Activated T-helper 1 cell treated with anti-CD3 and anti-CD28 coated beads, Interleukin-12 subunit alpha, Interleukin-12 subunit beta, Interleukin-2, Interleukin-4 antibody, amounts not matched to agents 30 ng/mL and 10 ng/mL and 1 ng/mL, durations not matched to agents 14 hours and 24 hours and 36 hours (primary cell): ENCODE measurements at places on chromosomes 3 and 15.

GRCh38 chr15:95261968-95262367, 1030.6 kb downstream of the MCTP2 start:
- no peak overlapping the region for H3K4me3 ChIP-seq
- peaks cover 31% of the 10 kb centered on the region for H3K4me1 ChIP-seq
- DNase-seq, result no peak
- no peak overlapping the region for H3K27ac ChIP-seq
- H3K27me3 ChIP-seq, result peaks cover 36% of the 10 kb centered on the region
- no peaks in the 10 kb centered on the region for H3K36me3 ChIP-seq

DNA sequence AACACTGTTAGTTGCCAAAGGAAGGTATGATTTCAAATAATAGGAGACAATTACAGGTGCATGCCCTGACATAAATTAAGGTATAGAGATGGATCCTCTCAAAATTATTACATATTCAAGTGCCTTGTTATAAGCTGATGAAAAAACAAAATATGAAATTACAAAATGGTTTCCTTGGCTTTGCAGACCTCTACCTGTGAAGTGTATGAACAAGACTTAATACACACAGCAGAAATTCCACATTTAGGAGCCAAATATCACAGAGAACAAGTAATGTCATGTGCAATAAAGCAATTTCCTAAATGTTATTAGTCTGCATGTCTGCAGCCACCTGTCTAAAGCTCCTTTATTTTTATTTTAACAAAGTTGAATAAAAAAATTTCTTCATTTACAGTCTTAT, 151.5 kb downstream of the ALCAM start:
- H3K27ac ChIP-seq, result no peak overlapping the region
- H3K27me3 ChIP-seq, result no peaks in the 10 kb centered on the region
- no peaks in the 10 kb centered on the region for H3K36me3 ChIP-seq
- no peak for DNase-seq
- H3K4me3 ChIP-seq, result no peak overlapping the region
- H3K4me1 ChIP-seq, result no peaks in the 10 kb centered on the region

- no peak overlapping the region for H3K4me3 ChIP-seq
- H3K27me3 ChIP-seq, result no peaks in the 10 kb centered on the region
- H3K27ac ChIP-seq, result no peak overlapping the region
- DNase-seq, result no peak
Observed at GRCh38 chr3:113331187-113331586, 110.1 kb downstream of the CFAP44 start.

- no peak overlapping the region for H3K4me3 ChIP-seq
- peaks cover 6% of the 10 kb centered on the region for H3K4me1 ChIP-seq
- no peak for DNase-seq
- H3K36me3 ChIP-seq, result no peaks in the 10 kb centered on the region
Observed at GRCh38 chr15:68333775-68334470, 56.4 kb downstream of the FEM1B start.
